K562 (cell line): ENCODE measurements at places on chromosomes 4 and X. TPM values are rescaled to one million over a fixed set of nuclear protein-coding genes. Genes with fewer than 3 reads are reported as not detected.

GRCh38 chr4:7426525-7427171 is 8.1 kb downstream of the PSAPL1 start:
- no peaks in the 10 kb centered on the region; the same call in 2 of the 3 replicates for H3K27me3 ChIP-seq
- no peak overlapping the region for H3K4me3 ChIP-seq
- H3K27ac ChIP-seq: no peak overlapping the region
- H3K36me3 ChIP-seq: no peaks in the 10 kb centered on the region

- H3K36me3 ChIP-seq: no peaks in the 10 kb centered on the region
- H3K27me3 ChIP-seq: no peaks in the 10 kb centered on the region
- DNase-seq: no peak
- H3K4me3 ChIP-seq: no peak overlapping the region
- H3K27ac ChIP-seq: no peak overlapping the region
Measured at GRCh38 chr4:113385281-113385899, 335.9 kb downstream of the ANK2 start.

DNA sequence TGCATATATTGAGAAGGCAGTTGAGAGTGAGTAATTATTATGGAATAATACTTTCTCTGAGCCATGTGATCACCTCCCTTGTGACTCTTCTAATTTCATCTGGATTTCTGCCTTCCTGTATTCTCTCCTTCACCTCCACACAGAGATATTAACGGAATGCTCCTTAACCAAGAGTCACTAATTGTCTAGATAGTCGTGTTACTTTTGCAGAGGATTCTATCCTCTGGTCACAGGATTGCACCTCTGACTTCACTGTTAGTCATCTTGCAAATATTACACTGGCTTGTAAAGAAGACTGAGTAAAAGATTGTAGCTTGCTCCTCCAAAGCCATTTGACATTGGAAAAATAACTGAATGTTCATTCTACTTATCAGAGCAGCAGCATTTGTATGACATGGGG is 160.9 kb downstream of the SH2D1A start:
- DNase-seq: no peak
- no peaks in the 10 kb centered on the region for H3K4me1 ChIP-seq
- no peaks in the 10 kb centered on the region for H3K27me3 ChIP-seq

DNA sequence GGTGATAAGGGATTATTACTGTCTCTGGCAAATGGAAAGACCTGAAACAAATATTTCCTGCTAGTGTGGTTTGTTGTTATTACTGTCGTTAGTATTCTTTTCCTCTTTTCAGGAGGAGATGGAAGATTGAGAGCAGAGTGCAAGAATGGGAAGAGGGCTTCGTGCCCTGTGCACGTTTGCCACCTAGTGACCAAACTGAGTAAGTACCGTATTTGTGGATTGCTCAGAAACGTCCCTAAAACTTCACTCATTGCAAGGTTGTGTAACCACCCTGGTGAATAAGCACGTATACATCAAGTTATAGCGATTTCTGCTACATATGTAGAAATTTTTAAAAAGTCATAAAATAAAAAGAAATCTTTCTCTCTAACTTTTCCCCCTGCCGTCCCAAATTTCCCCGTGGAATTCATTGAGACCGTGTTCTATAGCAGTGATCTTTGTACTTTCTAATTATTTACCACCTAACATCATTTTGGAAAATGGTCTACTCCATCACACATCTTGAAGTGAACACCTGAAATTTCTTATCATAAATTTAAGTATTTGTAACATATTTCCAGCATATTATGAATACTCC is 24.3 kb downstream of the LINC00632 start:
- no peaks in the 10 kb centered on the region for H3K4me1 ChIP-seq
- H3K27me3 ChIP-seq: no peaks in the 10 kb centered on the region
- DNase-seq: peak; percentile 52

SPANXA2 gene
- not detected in 2 replicates for polyA plus RNA-seq

- H3K27ac ChIP-seq: no peak overlapping the region
- no peaks in the 10 kb centered on the region for H3K4me1 ChIP-seq
- no peak overlapping the region for H3K4me3 ChIP-seq
- no peak for DNase-seq
- no peaks in the 10 kb centered on the region for H3K27me3 ChIP-seq
Measured at GRCh38 chrX:133473451-133473850, 58.2 kb upstream of the GPC4 start.

MAMLD1 gene
- 0.12 TPM in 1 of 2 replicates, not detected in the other for polyA plus RNA-seq

GRCh38 chr4:57966987-57967760 is 857.0 kb upstream of the IGFBP7 start:
- H3K27ac ChIP-seq: no peak overlapping the region
- H3K36me3 ChIP-seq: no peaks in the 10 kb centered on the region
- DNase-seq: no peak
- no peaks in the 10 kb centered on the region for H3K4me1 ChIP-seq
- no peaks in the 10 kb centered on the region for H3K27me3 ChIP-seq

- H3K27ac ChIP-seq: no peak overlapping the region
- H3K36me3 ChIP-seq: no peaks in the 10 kb centered on the region
- no peaks in the 10 kb centered on the region for H3K27me3 ChIP-seq
- no peaks in the 10 kb centered on the region for H3K4me1 ChIP-seq
Measured at GRCh38 chr4:130636486-130636885, 1540.5 kb downstream of the C4orf33 start.

DNA sequence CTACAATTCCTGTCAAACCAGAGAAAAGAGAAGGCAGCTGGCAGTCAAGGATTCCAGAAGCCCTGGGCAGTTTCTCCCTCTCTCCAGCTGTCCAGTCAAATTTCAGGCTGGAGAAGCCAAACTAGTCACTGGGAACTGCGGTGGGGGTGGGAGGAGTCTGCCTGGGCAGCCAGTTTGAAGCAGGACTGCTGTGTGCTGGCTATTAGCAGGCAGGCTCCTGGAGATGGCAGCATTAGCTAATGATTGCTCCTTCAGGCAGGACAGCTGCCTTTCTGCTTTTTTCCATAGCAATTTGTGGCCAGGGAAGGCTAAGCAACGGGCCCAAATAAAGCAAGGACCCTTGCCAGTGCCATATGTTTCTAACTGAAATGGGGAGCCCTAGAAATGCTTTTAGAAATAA is 44.7 kb upstream of the FGF13 start:
- no peak overlapping the region for H3K4me3 ChIP-seq
- DNase-seq: peak; percentile 8
- H3K27ac ChIP-seq: no peak overlapping the region
- no peaks in the 10 kb centered on the region for H3K27me3 ChIP-seq
- no peaks in the 10 kb centered on the region for H3K36me3 ChIP-seq
